NCI-H2081 treated with DMSO at 0.1 percent for 48 hours (cell line): ENCODE measurements at places on chromosomes 2 and 18.

DNA sequence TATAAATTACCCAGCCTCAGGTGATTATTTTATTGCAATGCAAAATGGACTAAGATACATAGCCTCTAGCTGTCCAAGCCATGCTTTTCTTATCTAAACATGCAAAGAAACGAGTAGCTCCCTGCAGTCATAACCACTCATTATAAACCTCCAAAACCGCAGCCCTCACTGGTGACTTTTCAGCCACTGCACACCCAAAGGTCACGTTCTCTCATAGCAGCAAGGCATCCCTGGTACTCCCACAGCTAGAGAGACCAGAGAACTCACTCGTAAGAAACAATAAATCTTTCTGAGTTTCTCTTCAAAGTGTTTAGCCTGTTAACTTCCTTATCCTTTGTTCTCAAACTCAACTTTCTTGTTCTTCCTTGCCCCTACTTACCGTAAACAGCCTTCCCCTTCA is 28.5 kb upstream of the RALBP1 start:
- no peak for DNase-seq

DNA sequence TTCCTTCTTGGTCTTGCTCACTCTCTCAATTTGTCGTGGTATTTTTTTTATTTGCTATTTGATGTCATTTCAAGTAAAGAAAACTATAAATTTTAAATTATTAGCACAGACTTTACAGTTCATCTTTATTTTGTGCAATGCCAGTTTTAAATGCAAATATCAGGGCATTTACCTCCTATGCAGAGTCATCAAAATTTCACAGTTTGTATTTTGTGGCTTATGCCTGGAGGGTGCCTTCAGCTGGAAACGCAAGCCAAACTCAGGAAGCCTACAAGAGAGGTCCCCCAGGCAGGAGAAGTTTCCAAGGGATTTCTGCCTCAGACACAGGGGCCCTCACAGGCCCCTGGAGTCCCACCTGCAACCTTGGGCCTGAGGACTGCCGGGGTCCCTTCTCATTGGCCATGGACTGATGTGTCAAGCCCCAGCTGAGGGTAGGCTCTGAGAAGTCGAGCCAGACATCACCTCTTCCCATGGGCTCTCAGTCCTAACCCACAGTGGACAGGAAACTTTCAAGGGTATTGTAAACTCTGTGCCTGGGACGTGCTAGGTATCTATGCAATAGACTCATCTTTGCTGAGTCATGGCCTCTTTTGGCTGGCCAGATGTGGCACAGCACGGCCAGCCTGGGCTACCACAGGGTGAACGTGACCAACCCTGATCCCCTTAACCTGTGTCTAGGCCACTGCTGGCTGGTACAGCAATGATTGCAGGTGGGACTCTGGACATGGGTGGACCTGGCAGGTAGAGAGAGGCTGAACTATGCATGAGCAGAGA is 236.5 kb downstream of the CELF4 start:
- no peak for DNase-seq

DNA sequence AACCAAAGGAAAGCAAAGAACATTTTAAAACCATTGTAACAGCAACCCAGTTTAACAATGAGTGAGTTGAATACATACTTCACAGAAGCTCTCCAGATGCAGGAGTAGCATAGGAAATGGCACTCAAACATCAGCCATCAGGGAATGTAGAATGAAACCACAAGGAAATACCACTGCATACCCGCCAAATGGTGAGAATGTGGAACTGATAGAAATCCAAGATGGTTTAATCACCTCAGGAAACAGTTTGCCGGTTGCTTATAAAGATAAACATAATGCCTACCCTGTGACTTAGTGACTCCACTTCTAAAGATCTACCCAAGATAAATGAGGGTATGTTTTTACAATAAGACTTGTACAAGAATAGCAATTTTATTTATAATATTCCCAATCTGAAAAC is 132.0 kb downstream of the GALNT1 start:
- no peak for DNase-seq

- no peak for DNase-seq
These were observed 12.6 kb downstream of the LGALSL start for GRCh38 chr2:64466478-64467085.

DNA sequence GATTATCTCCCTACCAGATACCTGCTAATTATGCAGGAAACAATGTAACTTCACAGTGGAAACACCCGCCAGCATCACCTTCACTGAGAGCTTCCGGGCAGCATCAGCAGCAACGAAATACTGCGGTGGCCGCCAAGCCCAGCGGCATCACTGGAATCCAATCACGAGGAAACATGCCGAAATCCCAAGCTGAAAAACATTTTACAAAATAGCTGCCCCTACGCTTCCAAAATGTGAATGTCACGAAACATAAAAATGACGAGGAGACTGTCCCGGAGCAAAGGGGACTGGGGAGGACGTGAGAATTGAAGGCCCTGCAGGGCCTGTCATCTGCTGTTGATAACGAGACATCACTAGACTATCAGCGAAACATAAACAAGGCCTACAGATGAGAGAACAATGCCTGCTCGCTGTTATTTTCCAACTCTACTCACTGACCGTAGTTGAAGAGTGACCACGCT is 82.6 kb downstream of the HDAC4 start:
- DNase-seq: no peak

DNA sequence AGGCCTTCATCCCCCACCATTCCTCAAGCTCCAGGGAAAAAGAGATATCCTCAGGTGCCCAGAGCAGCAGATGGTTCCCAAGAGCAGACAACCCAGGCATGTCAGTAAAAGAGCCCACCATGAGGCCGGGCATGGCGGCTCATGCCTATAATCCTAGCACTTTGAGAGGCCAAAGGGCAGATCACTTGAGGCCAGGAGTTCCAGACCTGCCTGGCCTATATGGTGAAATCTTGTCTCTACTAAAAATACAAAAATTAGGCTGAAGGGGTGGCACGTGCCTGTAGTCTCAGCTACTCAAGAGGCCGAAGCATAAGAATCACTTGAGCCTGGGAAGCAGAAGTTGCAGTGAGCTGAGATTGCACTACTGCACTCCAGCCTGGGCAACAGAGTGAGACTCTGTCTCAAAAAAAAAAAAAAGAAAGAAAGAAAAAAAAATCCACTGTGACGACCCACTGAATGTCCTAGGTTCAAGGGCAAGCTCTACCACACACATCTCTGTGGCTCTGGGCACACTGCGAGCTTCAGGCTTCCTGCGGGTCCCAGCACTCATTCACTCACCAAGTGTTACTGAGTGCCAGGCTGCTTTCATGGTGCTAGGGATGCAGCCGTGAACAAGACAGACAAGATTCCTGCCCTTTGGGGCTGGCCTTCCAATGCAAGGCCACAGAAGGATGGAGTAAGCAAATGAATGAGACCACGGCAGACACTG is 6.5 kb upstream of the DUSP2 start:
- DNase-seq: no peak

DNA sequence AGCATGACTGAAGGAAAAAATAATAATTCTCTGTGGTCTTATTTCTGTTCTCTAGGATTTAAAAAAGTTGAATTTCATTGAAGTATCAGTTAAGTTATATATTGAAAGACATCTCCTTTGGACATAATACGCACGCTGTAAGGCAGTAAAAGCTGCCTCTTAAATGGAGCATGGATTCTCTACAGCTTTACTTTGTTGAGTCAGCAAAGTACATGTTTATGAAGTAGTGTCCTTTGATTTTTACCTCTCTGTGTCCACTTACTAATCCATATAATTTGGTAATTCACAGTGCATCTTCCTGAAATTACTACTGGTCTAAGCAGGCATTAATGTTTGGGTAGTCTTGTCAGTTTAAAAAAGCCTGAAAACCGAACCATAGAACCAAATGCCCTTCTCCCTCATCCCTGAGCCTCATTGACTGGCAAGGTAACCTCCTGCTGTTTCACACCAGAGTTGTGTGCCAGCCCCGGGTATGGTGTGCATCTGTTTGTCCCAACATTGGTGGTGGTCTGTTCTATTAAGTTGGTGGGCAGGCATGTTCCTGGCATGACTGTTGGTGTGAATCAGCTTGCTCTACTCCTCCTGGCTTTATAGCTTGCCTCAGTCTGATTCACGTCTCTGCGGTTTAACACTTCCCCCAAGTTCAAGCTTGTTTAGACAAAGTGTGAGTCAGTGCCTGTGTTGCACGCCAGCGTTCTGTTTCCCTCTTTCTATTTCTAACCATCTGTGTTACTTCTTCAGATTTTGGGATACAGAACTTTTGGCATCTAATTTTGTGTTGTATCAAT is 71.0 kb upstream of the ITM2C start:
- DNase-seq: no peak

DNA sequence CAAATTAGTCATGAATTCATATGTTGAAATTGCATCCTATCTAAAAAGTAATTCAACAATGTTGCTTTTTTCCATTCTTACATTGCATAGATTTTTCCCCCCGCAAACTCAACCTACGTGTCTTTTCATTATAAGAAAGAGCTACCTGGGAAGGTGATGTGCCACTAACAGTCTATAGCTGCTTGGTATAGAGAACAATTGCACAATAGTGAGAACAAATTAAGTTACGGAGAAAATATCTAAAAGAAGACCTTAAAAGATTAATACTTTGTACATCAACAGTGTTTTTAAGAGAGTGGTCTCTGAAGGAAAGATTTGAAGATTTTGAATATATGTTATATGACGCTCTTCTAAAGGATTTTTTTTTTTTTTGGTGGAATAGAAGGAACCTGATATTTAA is 111.8 kb downstream of the STK39 start:
- no peak for DNase-seq

- no peak for DNase-seq
These were observed 1.7 kb downstream of the WIPF1 start for GRCh38 chr2:174595891-174596397.

GRCh38 chr2:98445683-98446581 is 1.3 kb downstream of the INPP4A start:
- no peak for DNase-seq

- no peak for DNase-seq
These were observed 68.6 kb downstream of the STEAP3 start for GRCh38 chr2:119292226-119292625.

- DNase-seq: no peak
These were observed 373.4 kb downstream of the NBAS start for GRCh38 chr2:15187702-15188101.

DNA sequence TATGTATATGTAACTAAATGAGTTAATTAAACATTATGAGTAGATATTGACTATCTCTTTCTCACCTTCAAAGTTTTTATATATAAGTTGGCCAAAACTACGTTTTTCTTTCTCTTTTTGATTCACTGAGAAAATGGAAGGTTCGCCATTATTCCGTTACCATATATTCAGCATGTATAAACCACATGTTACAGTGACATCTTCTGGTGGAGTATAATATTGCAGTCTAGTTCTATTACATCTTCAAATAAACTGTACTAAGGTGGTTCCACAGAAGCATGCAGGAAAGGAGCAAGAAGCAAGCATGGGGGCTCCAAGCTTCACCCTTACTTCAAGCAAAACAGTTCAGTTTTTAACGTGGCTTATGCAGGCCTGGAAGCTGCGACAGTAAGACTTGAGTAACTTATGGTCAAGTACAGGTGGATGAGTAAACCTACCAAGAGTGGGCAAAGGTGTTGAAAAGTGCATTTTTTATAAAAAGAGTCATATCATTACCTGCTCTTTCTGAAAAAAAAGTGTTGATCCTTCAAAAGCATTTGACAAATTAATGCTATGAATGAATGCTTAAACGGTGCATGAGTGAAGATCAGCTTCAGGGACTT is 129.8 kb upstream of the RAB6C start:
- no peak for DNase-seq

DNA sequence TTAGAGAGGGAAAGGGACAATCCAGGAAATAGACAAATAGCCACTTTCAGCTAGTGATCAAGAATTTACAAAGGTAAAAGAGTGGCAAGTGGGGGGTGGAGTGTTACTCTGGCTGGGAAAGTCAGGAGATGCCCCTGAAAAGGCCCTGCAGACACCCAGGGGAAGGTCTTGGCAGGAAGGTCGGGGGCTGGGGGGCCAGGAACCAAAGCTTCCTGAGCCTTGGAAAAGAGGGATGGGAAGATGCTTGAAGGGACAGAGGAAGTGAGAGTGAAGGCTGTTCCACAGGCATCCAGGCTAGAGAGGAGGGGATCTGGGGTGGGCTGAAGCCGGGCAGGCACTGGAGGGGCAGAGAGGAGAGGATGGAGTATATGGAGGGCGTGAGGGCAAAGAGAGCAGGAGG is 3.9 kb upstream of the TMEM37 start:
- no peak for DNase-seq

DNA sequence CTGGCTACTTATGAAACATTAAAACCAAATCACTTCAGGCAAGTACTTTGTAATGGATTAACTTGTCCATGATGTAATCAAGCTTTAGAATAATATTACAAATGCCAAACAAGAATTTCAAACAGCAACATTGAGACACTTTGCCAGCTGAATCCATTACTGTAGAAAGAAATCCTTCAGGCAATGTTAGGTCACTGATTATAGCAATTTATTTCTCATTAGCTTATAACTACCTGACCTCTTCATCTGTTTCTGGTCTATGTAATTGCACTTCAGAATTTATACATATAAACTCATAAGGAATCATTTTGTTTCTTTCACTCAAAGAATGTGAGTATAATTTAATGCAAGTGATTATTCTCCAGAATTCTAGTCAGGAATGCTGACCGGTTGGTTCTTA is 692.6 kb upstream of the TMEFF2 start:
- DNase-seq: no peak

DNA sequence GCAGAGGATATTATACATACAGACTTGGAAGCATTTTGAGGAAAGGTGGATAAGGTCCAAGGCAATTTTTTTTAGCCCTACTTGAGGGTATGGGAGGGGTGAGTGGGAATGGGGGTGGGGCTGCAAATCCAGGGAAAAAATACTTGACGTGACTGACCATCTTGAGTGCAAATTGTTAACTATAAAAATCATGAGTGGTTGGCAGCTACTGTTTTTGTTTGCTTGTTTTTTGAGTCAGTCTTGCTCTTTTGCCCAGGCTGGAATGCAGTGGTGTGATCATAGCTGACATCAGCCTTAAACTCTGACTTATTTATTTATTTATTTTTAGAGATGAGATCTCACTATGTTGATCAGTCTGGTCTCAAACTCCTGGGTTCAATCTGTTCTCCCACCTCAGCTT is 458.8 kb downstream of the PIK3C3 start:
- no peak for DNase-seq

GRCh38 chr18:13158428-13158827 is 60.1 kb upstream of the LDLRAD4 start:
- DNase-seq: no peak

GRCh38 chr2:25606892-25607291 is 66.5 kb downstream of the DTNB start:
- DNase-seq: no peak

- no peak for DNase-seq
These were observed at the start of gene RFX8 for GRCh38 chr2:101474731-101475384. RFX8 (minus strand) TSS chr2:101475112; CDS start chr2:101466848, 8,264 bp downstream.
